ENCODE measurements at places on chromosomes 16 and 17. TPM values are rescaled to one million over a fixed set of nuclear protein-coding genes. Genes with fewer than 3 reads are reported as not detected.

The KRTAP4-16 gene
- not detected for total RNA-seq

The FMNL1 gene
- 9.3 TPM for total RNA-seq

The CRYM gene
- total RNA-seq = 18.0 TPM

The KRTAP16-1 gene
- not detected for total RNA-seq

The CCDC92B gene
- 8.4 TPM for total RNA-seq

The GRAPL gene
- total RNA-seq = not detected

GRCh38 chr17:8474826-8475225 is 39.1 kb downstream of the NDEL1 start:
- no peak for DNase-seq

DNA sequence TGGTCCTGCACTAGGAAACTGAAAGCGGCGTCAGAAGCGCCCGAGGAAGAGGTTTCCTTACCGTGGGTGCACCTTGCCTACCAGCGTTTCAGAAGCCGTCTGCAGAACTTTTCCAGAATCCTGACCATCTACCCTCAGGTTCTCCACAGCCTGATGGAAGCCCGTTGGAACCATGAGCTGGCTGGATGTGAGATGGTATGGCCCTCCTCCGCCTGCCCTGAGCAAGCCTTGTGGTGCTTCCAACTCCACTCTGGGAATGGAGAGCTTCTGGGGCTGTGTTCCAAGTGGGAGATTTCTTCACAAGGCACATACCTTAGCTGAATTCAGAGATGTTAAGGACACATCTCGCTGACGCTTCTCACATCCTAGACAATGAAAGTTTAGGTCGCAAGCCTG is 51.8 kb upstream of the ENDOV start:
- no peak for DNase-seq

DNA sequence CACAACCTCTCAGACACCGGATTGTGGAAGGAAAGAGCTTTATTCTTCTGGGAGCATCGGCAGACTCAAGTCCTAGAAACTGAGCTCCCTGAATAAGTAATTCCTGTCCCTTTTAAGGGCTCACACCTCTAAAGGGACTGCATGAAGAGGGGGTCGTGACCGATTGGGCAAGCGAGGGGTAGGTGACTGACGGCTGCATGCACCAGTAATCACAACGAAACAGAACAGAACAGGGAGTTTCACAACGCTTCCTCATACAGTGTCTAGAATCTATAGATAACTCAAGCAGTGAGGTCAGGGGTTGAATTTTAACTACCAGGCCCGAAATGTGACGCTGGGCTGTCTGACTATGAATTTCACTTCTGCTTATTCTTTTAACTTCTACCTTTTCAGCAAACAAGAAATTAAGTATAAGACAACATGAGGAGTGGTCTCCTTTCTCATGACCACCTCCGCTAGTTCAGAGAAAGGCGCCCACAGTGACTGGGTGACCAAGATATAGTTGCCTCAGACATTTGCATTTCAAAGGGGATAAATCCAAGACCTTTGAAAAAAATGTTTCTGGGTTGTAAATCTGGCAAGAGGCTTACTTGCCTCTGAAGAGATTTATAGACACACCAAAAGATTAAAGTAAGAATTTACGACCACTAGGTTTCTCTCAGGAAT is 88.4 kb upstream of the ATF7IP2 start:
- no peak for DNase-seq

DNA sequence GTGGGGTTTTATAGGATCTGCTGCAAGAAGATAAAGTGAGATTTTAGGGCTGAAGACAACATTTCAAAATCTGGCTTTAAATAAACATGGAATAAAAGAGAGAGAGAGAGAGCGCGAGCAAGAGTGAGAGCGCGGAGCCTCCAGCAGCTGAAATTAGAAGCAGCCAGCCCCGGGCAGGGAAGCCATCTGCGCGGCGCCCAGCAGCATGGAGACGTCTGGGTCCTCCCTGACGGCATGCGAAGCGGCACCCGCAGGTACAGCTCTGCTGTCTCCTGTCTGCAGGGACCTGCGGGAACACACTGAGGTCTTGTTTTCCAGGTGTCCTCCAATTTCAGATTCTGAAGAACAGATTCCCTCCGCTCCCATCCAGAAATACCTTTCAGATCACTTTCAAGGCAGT is 7.9 kb upstream of the BAIAP2 start:
- no peak for DNase-seq

GRCh38 chr17:31508288-31509094 is 117.0 kb downstream of the RAB11FIP4 start:
- peak; percentile 73 for DNase-seq

- DNase-seq = peak; percentile 91
Measured at GRCh38 chr17:7308625-7309433, 1.4 kb downstream of the EIF5A start.
